ENCODE measurements at places on chromosomes 7 and 10.

GRCh38 chr10:94533027-94533426 lies 12.6 kb upstream of the HELLS start:
- no peak for DNase-seq

GRCh38 chr7:129933627-129934026 lies 19.1 kb downstream of the UBE2H start:
- DNase-seq, result no peak

- DNase-seq, result no peak
These were observed 165.0 kb upstream of the TBX20 start for GRCh38 chr7:35418716-35419390.

DNA sequence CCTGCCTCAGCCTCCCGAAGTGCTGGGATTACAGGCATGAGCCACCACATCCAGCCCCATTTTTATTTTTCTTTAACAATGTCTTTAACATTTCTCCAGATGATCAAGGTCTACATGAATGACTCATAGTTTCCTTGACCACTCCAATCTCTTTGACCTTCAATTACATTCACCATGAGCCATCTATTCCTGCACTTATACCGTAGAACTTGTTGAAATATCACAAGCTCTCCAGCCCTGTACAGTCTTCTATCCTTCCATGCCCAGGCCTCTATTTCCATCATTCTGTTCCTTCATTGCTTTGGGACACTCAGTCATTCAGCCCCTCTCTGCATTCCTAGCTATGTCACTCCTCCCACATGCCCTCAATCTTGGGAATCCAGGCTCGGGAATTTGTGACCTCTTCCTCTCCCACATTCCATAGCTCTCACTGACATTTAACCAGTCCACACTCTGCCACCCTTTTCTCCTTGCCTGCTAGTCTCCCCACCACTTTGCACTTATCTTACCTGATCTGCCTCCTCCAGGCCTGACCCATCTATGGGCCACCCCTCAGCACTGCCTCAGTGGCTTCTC lies 151.8 kb upstream of the STK17A start:
- no peak for DNase-seq

- no peak for DNase-seq
These were observed 7.0 kb upstream of the CYP3A4 start for GRCh38 chr7:99791021-99791420.

- DNase-seq, result no peak
These were observed 70.7 kb upstream of the TNS3 start for GRCh38 chr7:47652591-47652990.

GRCh38 chr10:86775056-86775869 lies 18.8 kb downstream of the BMPR1A start:
- no peak for DNase-seq

Data from AG04449 (cell line).